ENCODE measurements at places on chromosomes 11 and 22. TPM values are rescaled to one million over a fixed set of nuclear protein-coding genes. Genes with fewer than 3 reads are reported as not detected.

Gene LIN7C
- 23.8 TPM for total RNA-seq

Gene SLC5A4
- total RNA-seq, result not detected

Gene SLC7A4
- total RNA-seq, result not detected

Gene SYT7
- not detected for total RNA-seq

Gene POU2AF3
- total RNA-seq, result not detected

Gene OR51B2
- not detected for total RNA-seq

Gene TSSK2
- not detected for total RNA-seq

Gene CAPN1
- total RNA-seq, result 205 TPM

Gene CTSF
- total RNA-seq, result 0.77 TPM

Gene ATXN10
- total RNA-seq, result 104 TPM

Gene DNAJB13
- total RNA-seq, result 0.57 TPM

Gene STX3
- 41.0 TPM for total RNA-seq

Gene PRSS23
- total RNA-seq, result 0.48 TPM

Gene TNNT3
- total RNA-seq, result 4.9 TPM

Gene SAA4
- not detected for total RNA-seq

Gene MYBPC3
- not detected for total RNA-seq

Gene PNPLA3
- 0.25 TPM for total RNA-seq

Gene BATF2
- total RNA-seq, result not detected

Gene OR8D1
- total RNA-seq, result not detected

Gene MMP12
- total RNA-seq, result not detected

Gene APOA5
- not detected for total RNA-seq

All from T-helper 2 cell treated with Interferon-gamma antibody and Interleukin-4, amounts not matched to agents 100 ng/mL and 5 ng/mL, for 36 hours (primary cell).